ENCODE measurements at places on chromosomes 11 and 22. TPM values are rescaled to one million over a fixed set of nuclear protein-coding genes. Genes with fewer than 3 reads are reported as not detected.
A peak's percentile ranks its signal among the peaks of the same experiment; 100 is the strongest.

- peaks cover 25% of the 10 kb centered on the region for H3K4me1 ChIP-seq
- DNase-seq, result no peak
- H3K27ac ChIP-seq, result no peak overlapping the region
- H3K36me3 ChIP-seq, result no peaks in the 10 kb centered on the region
- no peaks in the 10 kb centered on the region for H3K27me3 ChIP-seq
Observed at GRCh38 chr22:24695561-24696511, 78.7 kb downstream of the PIWIL3 start.

DNA sequence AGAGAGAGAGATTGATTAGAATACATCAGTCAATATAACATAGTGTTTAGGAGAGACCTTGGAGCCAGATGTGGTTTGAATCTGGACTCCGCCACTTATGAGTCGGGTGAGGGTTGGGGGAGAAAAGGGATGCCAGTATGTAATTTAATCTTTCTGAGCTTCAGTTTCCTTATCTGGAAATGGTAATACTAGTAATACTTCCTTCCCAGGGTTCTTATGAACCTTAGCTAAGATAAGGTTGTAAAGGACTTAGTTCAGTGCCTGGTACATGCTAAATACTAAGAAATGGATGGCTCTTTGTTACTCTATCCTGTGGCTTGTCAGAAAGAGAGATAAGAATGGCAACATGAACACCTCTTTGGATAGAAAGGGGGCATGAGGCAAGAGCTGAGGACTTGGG, 226.1 kb upstream of the NARS2 start:
- H3K36me3 ChIP-seq, result no peaks in the 10 kb centered on the region
- no peak for DNase-seq
- no peaks in the 10 kb centered on the region for H3K27me3 ChIP-seq
- H3K4me3 ChIP-seq, result no peak overlapping the region

GRCh38 chr22:19607192-19608002, 83.2 kb upstream of the CLDN5 start:
- peak; percentile 63 for DNase-seq
- no peak overlapping the region for H3K4me3 ChIP-seq
- H3K36me3 ChIP-seq, result no peaks in the 10 kb centered on the region
- no peaks in the 10 kb centered on the region for H3K4me1 ChIP-seq

DNA sequence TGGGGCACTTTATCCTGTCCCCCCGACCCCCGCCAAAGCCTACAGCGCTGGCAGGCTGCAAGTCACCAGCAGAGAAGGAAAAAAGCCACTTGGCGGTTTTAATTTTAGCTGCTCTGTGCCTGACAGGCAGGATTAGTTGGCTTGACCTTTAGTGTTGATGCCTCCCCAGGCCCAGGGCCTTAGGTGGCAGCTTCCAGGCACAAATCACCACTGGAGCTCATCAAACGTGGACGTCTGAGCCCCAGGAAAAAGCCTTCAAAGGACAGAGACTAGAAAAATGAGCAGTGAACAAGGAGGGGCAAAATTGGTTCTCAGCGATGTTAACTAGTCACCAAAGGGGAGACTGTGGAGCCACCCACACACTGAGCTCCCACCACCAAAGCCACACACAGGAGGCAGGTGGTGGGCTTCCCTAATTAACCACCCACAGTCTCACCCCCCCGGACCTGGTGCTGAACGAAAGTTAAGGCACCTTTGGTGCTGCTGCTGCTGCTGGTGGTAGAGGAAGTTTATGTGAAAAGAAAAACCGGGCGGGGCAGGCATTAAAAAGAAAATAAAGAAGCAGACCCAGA, 4.4 kb upstream of the PYGM start:
- H3K36me3 ChIP-seq, result peaks cover 6% of the 10 kb centered on the region
- peaks cover 9% of the 10 kb centered on the region for H3K4me1 ChIP-seq
- no peak overlapping the region for H3K4me3 ChIP-seq
- no peak for DNase-seq

Gene ANGPTL5
- total RNA-seq, result not detected

All from hepatocyte (in vitro differentiated cells).